ENCODE measurements at places on chromosomes 5 and 9.

DNA sequence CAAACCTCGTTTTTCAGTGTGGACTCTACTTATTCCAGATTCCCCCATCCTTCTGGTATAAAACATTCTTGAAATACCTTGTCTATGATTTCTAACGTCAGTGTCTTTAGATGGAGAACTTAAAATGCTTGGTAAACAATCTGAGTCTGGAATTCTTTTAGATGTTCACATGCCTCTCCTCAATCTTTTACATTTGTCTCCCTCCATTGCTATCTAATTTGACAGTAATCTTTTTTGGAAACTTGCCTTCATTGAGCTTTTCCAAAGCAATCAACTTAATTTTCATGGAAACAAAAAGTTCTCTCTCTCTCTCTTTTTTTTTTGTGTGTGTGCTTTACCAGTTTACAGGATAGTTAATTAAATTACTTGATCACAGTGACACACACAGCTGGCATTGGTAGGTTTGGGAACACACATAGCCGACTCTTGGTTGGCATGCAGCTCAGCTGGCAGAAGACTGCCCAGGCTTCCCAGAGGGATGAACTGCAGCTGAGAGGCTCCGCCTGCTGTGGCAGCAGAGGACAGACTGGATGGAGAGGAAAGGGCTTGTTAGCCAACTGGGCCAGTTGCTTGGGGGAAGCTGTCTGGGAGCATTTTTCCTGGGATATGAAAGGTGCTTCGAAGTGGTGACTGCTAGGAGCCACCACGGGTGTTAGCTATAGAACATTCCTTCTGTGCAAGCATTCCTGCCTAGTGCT is 271.3 kb downstream of the ZSWIM6 start:
- DNase-seq, result no peak

- no peak for DNase-seq
These were observed 295.6 kb downstream of the KIF4B start for GRCh38 chr5:155309021-155309746.

DNA sequence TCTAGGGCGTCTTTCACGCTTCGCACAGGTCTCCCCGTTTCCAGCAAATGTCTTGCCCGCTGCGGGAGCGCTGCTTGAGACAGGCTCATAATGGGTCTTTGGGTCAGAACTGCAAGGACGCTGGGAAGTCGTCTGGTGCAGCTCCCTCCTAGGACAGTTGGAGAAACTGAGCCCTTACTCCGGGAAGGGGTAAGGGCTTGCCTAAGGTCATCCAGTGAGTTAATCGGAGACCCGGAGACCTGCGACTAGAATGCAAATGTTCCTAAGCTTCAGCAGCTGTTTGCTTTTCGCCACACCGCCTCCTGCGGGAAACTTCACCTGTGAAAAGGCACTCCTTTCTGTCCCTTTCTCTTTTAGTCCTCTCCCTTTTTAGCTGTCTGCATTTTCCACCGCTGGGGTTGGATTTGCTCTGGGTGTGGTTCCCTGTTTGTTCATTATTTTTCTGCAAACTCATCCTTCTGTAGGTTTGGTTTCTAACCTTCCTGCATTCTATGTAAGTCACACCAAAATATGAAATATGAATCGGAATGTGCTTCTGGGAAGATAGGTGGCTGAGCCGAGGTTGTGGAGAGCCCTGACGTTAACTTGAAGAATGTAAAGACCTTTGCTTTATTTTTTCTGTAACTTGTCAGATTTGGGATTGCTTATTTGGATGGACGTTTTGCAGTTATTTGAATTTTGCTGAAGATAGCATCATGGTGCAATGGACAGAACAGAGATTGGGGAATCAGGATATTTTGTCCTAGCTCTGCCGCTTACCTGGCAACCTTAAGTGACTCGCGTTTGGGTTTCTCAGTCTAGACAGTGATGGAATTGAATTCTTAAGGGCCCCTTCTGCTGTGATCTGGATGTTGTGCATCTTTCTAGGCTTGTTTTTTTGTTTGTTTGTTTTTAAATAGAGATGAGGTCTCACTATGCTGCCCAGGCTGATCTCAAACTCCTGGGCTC is 909 bp downstream of the SLC36A1 start:
- DNase-seq, result no peak

GRCh38 chr5:34541067-34541466 is 115.1 kb upstream of the RAI14 start:
- DNase-seq, result no peak

DNA sequence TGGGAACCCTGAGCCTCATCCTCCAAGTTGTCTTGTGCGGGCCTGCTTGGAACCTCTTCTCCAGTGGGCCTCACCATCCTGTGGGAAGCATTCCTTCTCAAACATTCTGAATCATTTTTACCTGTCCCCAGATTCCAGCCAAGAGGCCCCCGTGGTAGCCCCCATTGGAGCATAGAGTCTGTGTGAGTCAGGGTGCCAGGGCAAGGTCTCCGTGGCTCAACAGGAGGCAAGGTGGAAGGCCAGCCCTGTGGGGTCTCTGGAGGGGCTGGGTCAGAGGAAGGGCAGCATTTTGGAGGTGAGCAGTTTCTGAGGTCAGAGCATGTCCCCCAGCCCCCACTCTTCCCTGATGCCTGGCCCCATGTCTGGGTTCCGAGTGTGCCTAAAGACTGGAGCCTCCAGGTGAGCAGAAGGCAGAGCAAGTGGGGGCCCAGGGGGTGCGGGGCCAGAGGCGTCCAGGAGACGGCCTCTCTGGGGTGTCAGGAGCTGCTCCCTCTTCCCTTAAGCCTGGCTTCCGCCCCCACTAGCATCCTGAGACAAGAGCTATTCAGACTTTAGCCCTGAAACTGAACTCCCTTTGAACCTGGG is 2.1 kb downstream of the CACNA1B start:
- no peak for DNase-seq

DNA sequence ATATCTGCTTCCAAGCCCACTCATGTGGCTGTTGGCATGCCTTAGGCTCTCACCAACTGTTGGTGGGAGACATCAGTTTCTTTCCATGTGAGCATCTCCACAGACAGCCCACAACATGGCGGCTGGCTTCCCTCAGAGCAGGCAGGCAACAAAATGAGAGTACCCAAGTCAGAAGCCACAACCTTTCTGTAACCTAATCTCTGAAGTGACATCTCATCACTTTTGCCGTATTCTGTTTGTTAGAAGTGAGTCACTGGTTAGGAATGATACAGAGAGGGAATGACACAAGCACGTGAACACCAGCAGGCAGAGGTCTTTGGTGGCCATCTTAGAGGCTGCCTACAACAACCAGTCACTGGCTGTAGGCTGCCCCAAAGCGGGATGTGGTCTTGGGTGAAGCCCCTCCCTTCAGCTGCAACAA is 88.6 kb upstream of the RASGRF2 start:
- peak; percentile 74 for DNase-seq

DNA sequence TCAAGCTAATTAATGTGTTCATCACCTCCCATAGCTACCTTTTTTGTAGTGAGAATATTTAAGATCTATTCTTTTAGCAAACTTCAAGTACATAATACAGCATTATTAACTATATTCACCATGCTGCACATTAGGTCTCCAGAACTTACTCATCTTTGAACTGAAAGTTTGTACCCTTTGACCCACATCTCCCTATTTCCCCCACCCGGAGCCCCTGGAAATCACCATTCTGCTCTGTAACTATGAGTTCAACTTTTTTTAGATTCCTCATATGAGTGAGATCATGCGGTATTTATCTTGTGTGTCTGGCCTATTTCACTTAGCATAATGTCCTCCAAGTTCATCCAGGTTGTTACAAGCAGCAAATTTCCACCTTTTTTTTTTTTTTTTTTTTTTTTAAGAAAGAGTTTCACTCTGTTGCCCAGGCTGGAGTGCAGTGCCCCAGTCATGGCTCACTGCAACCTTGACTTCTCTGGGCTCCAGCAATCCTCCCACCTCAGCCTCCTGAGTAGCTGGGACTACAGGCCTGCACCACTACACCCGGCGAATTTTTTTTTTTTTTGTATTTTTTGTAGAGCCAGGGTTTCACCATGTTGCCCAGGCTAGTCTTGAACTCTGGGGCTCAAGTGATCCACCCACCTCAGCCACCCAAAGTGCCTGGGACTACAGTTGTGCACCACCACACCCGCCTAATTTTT is 100.4 kb upstream of the SAP30L start:
- no peak for DNase-seq

DNA sequence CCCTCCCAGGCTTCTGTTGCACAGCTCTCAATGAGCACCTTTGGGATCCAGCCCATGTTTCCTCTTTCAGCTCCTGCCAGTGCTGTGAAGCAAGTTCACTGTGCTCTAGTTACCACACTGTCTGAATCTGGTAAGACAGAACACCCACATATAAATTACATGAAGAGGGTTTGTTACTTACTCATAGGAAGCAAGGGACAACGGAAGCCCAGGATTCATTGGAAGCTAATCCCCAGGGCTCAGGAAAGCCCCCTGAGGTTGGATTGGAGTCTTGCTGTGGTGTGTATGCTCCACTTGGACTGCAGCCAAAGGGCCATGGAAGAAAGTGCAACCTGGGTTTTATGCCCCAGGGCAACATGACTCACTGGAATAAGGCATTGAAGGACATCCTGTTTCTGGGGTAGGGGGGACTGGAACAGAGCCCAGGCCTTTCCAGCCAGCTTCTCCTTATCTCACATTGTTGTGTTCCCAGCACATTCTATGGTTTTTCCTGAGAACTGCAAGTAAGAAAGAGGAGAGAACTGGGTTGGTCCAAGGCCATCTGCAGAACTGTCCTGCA is 15.6 kb upstream of the CLK4 start:
- no peak for DNase-seq

GRCh38 chr5:142013734-142014521 is 1.1 kb upstream of the GNPDA1 start:
- peak; percentile 40 for DNase-seq

DNA sequence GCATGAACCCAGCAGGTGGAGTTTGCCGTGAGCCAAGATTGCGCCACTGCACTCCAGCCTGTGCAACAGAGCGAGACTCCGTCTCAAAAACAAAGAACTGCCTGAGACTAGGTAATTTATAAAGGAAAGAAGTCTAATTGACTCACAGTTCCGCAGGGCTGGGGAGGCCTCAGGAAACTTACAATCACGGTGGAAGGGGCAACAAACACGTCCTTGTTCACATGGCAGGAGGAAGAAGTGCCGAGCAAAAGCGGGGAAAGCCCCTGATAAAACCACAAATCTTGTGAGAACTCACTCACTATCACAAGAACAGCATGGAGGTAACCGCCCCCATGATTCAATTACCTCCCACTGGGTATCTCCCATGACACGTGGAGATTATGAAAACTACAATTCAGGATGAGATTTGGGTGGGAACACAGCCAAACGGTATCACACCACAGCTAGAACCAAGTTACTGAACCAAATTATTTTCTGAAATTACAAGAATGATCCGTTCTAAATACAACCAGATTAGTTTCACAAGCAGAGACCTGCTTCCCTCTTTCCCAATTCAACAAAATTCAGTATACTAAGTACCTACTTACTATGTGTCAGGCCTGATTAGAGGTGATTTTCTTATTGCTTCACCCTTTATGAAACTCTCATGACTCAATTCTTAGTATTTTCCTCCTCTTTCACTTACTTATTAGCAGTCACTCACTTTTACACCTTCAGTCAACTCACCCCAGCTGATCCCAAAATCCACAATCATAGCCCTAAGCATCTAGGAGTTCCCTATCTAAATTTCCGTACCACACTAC is 8.4 kb downstream of the UBTD2 start:
- DNase-seq, result peak; percentile 71

GRCh38 chr9:124137009-124137943 is 120.5 kb upstream of the NEK6 start:
- no peak for DNase-seq

- no peak for DNase-seq
These were observed 1590.2 kb downstream of the EFNA5 start for GRCh38 chr5:106080535-106080934.

DNA sequence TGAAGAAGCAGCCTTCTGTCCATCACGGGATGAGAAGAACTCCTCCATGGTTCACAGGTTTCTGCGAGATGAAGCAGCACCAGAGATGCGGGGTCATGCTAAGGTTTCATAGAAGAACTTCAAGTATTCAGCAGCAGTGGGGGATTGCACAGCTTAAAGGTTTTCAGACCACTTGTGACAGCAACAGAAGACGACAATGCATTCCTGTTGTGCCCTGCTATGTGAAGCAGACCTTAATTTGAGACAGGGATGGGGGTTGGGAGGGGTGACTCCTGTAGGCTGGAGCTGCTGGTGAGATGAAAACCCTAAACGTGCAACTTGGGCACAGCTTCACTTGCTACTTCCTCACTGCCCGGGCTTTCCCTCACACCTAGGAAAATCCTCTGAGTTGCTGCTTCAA is 256.0 kb downstream of the SLIT3 start:
- DNase-seq, result no peak

Data from activated T-cell treated with anti-CD3 and anti-CD28 coated beads, Interleukin-2, amount 50 U/mL, for 48 hours (primary cell).